Eye (tissue), 1 donor: ENCODE measurements at places on chromosomes 6 and 20.

DNA sequence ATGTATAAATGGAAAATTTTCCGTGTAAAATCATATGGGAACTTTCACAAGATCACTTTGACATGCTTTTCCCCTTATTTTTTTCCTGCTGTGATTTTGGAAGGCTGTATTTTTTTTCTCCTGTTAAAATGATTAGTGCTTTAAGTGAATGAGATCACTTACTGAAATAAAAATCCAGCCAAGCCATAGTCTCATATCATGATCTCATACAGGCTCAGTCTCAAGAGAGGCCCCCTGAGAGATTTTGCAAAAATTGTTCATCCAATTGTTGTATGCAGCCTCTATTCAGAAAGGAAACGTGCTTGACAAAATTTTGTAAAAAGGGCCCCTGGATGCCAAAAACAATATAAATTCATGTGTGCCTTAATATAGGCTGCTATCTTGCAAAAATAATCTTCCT, 528.2 kb downstream of the HDGFL1 start:
- DNase-seq, result peak; percentile 45

DNA sequence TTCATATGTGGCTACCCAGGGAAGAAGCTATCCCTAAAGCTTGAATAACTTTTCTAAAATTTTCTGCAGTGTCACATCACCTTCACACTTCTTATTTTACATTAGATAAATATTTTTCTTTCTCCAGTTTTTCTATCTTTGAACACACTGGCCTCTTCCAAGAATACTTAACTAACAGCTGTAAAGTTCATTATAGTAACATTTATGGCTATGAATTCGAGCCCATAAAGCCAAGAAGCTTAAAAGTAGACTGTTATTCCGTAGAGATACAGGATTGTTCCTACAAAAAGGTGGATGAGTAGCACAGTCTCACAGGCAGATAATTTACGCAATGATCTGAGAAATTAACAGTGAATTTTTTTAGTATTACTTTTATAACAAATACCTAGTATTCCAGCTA, 55.7 kb upstream of the BMP5 start:
- DNase-seq, result no peak

- DNase-seq, result no peak
These were observed 135.6 kb downstream of the TFAP2C start for GRCh38 chr20:56764671-56765070.

DNA sequence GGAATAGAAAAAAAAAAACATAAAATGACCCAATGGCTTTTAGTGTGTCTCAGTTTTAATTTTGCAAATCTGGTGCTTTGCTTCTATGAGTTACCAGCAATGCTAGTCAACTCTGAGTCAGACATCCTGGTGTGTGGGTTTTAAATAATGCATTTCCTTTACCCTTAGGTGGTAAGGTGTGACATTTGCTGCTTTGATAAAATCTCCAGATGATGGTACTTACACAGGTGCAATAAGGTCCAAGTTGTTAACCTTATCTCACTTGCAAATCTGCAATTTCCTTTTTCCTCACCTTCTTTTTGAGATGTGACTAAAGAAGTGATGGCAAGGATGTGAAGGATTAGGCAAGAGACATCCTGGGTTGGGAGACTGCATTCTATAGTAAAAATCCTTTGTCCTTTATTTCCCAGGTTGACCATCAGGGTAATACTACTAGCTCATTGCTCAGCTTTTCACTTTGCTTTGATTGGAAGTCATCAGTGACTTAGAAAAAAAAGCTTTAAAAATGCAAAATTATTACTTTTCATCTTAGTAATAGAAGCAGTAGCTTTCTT, 818.5 kb upstream of the FLRT3 start:
- no peak for DNase-seq

DNA sequence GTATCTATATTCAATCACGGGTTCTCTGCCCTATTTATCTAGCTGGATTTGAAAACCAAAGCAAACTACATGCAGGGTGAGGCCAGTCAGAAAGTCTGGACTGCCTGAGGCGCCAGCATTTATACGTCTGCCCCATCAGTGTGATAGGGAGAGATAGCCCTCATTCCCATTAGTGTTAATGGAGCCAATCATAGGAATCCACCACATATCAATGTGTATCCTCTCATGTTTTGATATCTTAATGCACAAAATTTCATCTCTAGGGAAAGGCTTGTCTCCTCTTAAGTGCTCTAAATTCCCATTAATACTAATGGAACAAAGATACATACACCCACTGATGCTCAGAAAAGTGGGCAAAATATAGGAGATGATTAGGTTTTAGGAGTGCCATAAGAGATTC, 376.2 kb downstream of the BTBD3 start:
- DNase-seq, result no peak

GRCh38 chr6:140276133-140276532, 901.7 kb upstream of the CITED2 start:
- DNase-seq, result no peak

- DNase-seq, result no peak
These were observed 166.5 kb upstream of the MYLIP start for GRCh38 chr6:15962449-15962764.

GRCh38 chr20:38892091-38892981, 33.9 kb upstream of the FAM83D start:
- no peak for DNase-seq

DNA sequence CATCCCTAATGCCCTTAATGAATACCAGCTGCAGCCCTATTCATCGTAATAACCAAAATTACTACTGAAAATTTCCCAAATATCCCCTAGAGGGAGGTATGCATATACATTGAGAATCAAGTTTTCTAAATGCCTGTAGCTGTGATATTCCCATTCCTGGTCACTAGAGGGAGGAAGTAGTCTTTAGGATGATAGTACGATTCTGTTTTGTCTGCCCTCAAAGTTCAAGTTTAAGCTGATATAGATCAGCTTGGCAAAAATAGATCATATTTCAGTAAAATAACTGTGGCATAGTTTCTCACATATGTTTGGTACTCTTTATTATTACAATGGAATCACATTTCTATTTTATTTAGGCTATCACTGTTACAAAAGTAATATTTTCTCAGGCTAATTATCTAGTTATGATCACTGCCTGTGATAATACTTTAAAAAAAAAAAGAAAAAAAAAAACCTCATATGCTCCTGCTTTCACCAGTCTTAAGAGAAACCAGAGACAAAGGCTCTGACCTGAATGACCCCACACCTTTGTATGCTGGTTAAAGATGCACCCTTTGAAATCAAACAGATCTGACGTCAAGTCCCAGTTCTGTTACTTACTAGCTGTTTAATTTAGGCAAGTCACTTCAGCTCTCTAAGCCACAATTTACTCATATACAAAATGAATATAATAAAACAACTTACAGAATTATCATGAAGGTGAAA, 11.0 kb downstream of the TSPYL1 start:
- DNase-seq, result peak; percentile 88

- DNase-seq, result peak; percentile 20
These were observed 99.9 kb downstream of the AIG1 start for GRCh38 chr6:143160439-143161220.

DNA sequence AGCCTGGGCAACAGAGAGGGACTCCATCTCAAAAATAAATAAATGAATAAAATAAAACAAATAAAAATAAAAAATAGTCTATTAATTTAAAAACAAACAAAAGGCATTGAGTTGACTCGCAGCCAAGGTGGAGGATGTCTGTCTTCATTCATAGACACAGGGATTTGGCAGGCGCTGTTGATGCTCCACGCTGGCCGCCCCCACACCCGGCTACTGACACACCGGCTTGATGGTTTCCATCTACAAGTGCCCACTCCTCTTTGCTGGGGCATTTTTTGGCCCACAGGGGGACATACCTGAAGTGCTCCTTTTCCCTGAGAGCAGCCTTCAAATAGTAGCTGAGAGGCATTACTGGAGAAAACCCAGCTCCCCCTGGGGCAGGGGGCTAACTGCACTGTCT, 178.3 kb upstream of the RALGAPA2 start:
- DNase-seq, result no peak

DNA sequence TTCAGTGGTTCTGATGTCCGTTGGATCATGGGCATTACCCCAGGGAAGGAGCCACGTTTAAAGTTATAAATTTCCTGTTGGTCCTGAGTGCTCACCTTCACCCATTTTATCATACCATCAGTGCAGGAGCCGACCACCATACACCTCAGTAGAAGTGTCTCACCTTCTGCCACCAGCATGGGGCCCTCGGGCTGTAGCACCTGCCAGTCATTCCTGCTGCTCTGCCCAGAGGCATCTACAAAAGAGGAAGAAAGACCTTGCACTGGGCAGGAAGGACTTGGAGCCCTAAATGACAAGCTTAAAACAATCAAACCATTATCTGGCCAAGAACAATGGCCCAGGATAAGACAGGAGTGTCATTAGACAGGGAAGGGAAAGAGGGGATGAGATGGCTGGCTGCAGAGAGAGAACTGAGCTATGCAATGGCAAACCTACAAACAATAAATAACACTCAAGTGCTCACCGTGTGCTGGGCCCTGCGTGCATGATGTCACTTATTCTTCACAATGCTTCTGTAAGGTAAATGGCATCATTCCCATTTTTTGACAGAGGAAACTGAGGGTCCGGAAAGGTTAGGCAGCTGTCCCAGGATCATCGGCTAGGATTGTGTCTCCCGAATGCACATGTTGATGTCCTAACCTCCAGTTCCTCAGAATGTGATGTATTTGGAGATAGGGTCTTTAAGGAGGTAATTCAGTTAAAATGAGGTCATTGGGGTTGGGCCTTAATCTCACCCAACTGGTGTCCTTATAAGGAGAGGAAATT, 11.2 kb downstream of the SIRPB2 start:
- no peak for DNase-seq

GRCh38 chr6:28969129-28969528, 36.0 kb downstream of the ZNF311 start:
- DNase-seq, result no peak

DNA sequence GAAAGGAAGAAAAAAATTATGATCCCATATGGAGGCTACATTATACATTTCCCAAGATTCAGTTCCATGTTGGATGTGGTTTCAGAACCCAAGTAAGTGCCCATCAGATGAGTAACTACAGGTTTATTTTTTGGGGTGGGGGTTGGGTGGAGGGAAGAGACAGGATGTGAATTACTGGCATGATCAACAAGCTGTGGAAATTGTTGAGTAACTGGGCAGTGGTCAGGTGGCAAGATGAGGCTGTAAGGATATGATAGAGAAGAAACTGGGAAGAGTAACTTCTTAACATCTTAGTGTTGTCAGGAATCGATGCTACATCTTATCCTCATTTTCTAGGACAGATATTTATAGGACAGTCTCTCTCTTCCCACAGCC, 153.5 kb downstream of the CFAP61 start:
- no peak for DNase-seq

DNA sequence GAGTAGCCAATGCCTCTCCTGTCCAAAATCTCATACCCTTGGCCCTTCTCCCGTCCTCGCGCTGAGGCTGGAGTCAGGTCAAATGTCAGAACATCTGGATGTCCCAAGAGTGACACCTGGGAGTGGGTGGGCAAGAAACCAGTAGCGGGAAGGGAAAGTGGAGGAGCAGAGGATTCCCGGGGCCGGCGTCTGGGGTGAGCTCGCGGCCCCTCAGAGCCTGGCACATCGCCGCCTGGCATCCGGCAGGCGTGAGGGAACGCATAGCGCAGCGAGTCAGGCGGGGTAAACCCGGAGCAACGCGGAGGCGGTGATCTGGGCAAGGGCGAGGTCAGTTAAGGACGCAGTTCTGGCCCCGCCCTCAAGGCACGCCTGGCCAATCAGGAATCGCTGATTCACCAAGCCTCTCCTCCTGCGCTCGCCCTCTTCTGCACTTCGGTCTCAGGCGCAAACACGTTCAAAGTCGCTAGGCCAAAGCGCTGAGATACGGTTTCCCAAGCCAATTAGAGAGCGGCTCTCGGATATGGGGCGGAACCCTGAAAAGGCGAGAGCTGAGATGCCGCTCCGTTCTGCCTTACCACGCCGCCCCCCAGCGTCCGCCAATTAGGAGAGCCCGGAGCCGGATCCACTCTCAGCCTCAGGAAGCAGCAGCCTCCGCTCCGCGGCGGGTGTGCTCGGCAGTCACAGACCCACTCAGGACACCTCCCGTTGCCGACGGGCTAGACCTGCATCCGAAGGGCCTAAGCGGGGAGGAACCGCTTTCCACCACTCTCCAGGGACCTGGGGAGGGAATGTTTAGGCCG, 22.5 kb downstream of the VPS52 start:
- DNase-seq, result peak; percentile 98

DNA sequence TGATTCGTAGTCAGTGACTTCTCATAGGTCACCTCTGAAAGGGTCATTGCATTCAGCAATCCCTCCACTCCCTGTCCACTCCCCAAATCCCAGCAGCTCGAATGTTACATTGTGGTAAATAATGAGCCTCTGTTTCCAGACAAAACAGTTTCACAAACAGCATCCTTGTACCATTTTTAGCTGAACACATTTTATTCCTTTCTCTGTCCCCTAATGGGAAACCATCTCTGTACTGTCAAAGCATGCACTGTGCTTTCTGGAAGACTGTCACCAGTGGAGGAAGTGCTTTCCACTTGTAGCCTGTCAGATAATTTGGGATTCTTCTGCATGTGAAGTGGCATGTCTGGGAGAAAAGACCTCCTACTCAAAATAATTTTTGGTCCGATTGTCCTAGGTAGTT, 82.0 kb downstream of the SLC35F1 start:
- no peak for DNase-seq

DNA sequence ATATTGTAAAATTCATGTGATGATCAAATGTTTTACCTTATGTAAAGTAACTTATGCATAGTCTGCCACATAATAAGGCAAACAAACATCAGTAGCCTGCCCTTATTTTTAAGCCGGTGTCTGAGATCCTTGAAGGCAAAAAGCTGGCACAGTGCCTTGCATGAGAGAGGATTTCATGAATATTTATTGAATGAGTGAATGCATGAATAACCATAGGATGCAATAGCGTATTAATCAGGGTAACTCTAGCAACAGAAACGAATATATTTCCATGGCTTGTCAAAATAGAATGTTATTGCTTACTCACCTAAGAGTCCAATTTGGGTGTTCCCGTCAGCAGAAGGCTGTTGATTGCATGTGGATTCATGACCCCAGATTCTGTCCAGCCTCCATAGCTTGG, 34.9 kb downstream of the BTBD3 start:
- peak; percentile 42 for DNase-seq

GRCh38 chr6:33816911-33817310, 13.1 kb upstream of the MLN start:
- no peak for DNase-seq

DNA sequence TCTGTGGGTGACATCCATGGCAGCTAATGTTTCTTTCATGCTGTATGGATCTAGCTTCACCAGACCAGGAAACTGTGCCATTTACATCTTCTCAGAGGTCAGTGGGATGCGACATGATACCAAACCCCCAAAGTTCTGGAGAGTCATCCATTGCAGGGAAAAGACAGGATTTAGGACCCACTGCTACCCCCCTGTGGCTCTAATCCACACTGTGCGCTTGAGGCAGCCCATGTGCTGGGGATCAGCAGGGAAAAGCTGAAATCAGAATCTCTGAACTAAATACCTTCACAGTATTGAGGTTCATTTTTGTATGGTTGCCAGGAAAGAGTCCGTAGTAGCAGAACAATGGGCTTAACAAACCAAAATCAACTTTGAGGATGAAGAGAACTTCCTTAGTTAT, 164.4 kb downstream of the TMEM242 start:
- no peak for DNase-seq

GRCh38 chr6:117986396-117986795, 79.3 kb downstream of the SLC35F1 start:
- no peak for DNase-seq

- no peak for DNase-seq
These were observed 485.0 kb downstream of the MMUT start for GRCh38 chr6:48978016-48978415.

- peak; percentile 26 for DNase-seq
These were observed 330.1 kb downstream of the RIMS1 start for GRCh38 chr6:72216222-72217068.
